Activated CD4-positive, alpha-beta T cell treated with anti-CD3 and anti-CD28 coated beads for 24 hours (primary cell): ENCODE measurements at places on chromosomes 11 and 22.

DNA sequence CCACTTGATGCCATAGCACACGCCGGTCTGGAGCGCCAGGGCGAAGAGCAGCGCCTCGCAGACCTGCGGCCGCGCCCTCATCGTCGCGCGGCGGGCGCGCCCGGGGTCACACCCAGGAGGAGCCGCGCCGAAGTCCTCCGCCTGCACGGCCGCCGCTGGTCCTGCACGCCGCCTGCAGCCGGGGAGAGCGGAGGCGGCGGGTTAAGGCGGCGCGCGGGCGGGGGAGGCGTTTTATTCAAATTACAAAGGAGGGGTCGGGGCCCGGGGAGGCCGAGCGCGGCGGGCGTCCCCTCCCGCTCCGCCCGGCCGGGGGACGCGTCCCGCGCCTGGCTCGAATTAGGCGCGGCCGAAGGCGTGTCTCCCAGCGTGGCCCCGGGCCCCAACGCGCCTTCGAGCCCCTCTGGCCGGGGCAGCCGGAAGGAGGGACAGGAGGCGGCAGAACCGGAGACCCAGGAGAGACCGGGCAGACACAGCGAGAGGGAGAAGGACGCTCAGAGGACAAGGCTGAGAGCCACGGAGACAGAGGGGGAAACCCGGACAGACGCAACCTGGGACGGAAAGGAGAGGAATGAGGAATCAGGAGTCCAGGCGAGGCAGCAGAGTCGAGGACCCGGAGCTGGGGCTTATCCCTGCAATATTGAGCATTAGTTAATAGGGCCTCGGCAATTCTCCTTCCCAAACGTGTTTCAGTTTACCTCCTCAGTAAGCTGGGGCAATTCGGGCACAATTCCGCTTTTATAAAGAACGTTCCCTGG lies at the start of gene WNT11:
Gene WNT11, minus strand, starts transcription at position 176 of the 755 bp plus-strand sequence. Its CDS starts 95 bp downstream, at position 81.
- DNase-seq: peak; percentile 15

DNA sequence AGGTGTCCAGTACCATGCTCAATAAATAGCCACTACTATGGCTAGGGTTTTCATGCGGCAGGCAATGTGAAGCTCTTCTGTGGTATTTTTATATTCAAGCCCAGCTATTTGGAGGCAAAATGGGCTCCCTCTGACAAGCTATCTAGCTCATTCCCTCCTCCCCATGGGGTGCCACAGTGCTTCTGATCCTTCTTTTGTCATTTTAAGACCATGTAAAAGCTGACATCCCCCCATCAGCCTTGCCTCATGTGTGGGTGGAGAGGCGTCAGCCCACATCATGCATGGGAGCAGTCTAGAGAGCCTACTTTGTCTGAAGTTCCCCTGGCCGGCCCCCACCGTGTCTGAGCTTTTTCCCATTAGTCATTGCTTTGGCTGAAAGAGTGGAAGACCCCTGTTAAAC lies 59.8 kb downstream of the NAV2 start:
- DNase-seq: no peak

DNA sequence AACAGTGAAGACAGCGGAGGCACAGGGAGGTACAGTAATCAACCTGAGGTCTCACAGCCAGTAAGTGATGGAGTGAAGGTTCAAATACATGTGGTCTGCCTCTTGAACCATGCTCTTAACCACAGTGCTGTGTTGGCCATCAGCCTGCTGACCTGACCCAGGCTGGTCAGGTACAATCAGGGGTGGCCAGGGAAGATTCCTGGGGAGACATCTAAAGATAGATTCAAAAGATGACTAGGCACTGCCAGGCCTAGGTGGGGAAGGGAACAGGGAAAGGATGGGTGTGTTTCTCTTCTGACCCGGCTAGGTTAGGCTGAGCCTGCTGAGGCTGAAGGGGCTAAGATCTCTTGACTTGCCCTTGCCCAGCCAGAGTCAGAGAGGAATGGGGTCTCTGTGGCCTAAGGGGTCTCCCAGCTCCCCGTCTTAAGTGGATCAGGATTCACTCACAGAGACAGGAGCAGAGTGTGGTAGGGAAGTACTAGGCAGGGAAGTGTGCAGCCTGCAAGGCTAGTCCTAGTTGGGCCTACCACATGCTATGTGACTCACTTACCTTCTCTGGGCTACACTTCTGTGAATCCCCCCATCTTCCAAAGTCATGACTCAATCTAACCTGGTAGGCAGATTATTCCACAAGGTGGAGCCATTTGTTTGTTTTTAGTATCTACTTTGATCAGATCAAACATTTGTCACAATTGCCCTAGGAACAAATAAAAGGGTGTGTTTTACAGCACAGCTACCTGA lies 10.4 kb upstream of the SREBF2 start:
- peak; percentile 45 for DNase-seq

DNA sequence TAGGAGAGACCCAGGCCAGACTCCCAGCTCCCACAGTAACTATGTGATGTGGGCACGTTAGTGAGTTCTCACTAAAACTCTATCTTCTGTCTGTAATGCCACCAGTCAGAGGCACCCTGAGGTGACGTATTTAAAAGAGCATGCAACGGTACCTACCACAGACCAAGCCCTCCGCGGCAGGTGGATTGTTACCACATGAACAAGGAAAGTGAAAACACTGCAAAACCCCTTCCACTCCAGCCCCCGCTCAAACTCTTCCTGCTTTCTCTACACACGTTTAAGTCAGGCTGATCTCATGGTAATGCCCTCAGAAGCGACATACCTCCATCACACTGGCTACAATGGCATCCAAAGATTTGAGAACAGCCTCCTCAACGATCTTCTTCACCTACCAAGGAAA lies 36.7 kb downstream of the SERPIND1 start:
- DNase-seq: peak; percentile 1

DNA sequence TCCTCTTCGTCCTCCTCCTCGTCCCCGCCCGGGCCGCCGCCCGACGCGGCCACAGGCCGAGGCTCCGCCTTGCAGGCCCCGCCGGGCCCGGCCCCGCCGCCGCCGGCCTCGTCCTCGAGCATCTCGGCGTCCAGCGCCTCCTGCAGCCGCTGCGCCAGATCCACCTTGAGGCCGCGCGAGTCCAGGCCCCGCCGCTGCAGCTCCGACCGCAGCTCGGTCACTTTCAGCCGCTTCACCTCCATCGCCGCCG lies 417 bp downstream of the HNRNPUL2 start:
- no peak for DNase-seq

DNA sequence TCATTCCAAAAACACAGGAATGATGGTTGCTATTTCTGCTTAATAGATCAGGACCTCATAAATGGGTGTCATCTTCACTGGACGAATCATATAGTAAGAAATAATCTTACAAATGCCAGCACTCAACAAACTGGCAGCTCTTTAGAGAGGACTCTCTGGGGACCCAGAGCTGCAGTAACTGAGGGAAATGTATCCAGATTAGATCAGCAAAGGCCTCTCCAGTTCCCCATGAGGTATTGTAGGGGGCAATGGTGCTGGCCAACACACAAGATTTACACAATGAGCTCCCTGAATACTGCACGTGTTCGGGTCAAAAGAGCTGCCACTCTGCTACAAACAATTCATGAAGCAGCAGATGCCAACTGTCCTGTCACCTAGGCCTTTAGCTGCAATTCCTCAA lies 110.2 kb downstream of the RBFOX2 start:
- no peak for DNase-seq
